Myometrial cell (primary cell): ENCODE measurements at places on chromosomes 5 and 9. TPM values are rescaled to one million over a fixed set of nuclear protein-coding genes. Genes with fewer than 3 reads are reported as not detected.

Gene TERT
- total RNA-seq, result not detected in 2 replicates

Gene DOCK8
- total RNA-seq, result under 0.01 and 0.29 TPM in 2 replicates

Gene PCDHB7
- under 0.01 and 1.4 TPM in 2 replicates for total RNA-seq

Gene RGS7BP
- total RNA-seq, result not detected in 2 replicates

Gene LAMC3
- 0.35 TPM in 1 of 2 replicates, not detected in the other for total RNA-seq

Gene DDX4
- not detected in 2 replicates for total RNA-seq

Gene SWI5
- total RNA-seq, result 57.1 and 57.4 TPM in 2 replicates

Gene RAI14
- total RNA-seq, result 84.8 and 123 TPM in 2 replicates

Gene GAS1
- 49.9 and 54.6 TPM in 2 replicates for total RNA-seq

Gene WNT8A
- total RNA-seq, result not detected in 2 replicates

Gene GPR151
- not detected in 2 replicates for total RNA-seq

Gene CMBL
- total RNA-seq, result 8.6 and 10.3 TPM in 2 replicates

Gene PKD2L2
- not detected in 2 replicates for total RNA-seq

Gene SPAAR
- 0.18 TPM in 1 of 2 replicates, not detected in the other for total RNA-seq

Gene OBP2B
- not detected in 2 replicates for total RNA-seq

Gene DDX46
- total RNA-seq, result 14.1 and 20.0 TPM in 2 replicates

Gene CATSPER3
- total RNA-seq, result under 0.01 TPM in 1 of 2 replicates, not detected in the other
